ENCODE measurements at places on chromosomes 12 and 14.
A peak's percentile ranks its signal among the peaks of the same experiment; 100 is the strongest.

DNA sequence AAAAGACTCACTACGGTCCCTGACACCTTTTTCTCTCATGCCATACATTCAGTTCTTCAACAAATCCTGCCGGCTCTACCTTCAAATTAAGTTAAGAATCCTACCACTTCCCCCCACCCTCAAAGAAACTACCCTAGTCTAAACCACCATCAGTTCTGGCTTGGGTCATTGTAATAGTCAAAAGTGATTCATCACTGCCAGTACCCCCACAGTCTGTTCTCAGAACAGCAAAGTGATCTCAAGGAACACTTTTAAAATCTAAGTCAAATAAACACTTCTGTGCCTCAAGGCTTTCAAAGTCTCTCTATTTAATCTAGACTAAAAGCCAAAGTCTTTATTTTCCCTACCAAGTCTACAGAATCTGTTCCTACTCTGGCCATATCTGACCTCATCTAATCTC, 12.0 kb upstream of the FAM234B start:
- no peak for DNase-seq

- no peak for DNase-seq
Observed at GRCh38 chr14:92759679-92760523, 11.5 kb upstream of the LGMN start.

DNA sequence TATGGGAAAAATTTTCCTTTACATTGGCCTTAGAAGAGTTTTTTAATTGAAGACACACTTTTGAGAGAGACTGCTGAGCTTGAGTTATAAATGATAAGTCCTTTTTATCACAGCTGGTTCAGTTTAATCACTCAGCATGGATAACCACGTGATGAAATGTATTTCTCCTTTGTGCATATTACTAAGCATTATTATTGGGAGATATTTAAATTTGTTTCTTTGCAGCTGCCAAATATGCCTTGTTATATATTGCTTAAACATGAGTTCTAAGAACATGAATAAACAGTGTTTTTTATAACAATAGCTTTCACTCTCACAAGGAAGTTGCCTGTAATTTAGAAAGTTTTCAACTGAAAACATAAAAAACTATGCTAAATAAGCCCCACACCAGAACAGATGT, 293.5 kb upstream of the LRFN5 start:
- DNase-seq, result no peak

- no peak for DNase-seq
Observed at GRCh38 chr14:46306267-46306666, 345.3 kb downstream of the RPL10L start.

- peak; percentile 11 for DNase-seq
Observed at GRCh38 chr12:75944097-75944904, 87.3 kb downstream of the PHLDA1 start.

DNA sequence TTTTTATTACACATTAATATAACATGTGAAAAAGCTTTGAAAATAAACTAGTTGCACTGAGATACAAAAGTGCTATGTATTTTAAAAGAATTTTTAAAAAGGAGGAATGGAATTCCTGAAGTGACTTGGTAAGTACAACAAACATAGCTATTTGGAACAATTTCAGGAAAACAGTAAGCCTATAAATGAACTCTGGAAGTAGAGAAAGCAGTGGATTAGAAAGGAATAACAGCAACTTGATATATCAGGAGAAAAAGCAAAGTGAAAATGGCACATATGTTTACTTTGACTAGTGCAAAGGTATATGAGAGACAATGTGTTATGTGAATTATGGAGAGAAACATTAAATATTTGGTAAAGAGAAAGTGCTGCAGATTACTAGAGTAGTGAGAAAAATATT, 811.7 kb downstream of the C12orf50 start:
- DNase-seq, result no peak

GRCh38 chr14:68722968-68723566, 69.8 kb downstream of the ZFP36L1 start:
- no peak for DNase-seq

DNA sequence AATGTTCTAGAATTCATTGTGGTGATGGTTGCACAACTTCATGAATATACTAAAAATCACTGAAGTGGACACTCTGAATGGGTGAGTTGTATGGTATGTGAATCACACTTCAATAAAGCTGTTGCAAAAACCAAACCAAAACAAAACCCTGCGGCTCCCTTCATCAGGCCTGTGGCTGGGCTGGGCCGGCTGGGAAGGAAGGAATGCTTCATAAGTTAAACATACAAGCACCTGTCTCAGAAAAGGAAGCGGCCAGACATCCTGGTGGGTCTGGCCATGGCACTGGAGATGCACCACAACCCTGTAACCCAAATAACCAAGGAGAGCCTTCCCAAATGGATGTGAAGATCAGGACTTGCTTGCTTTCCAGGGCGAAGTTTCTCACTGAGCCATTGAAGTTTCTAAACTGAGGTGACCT, 34.9 kb downstream of the TTC7B start:
- no peak for DNase-seq

GRCh38 chr12:6076346-6076745, 48.1 kb downstream of the VWF start:
- no peak for DNase-seq

- peak; percentile 62 for DNase-seq
Observed at GRCh38 chr12:27635349-27635972, 60.8 kb upstream of the REP15 start.

DNA sequence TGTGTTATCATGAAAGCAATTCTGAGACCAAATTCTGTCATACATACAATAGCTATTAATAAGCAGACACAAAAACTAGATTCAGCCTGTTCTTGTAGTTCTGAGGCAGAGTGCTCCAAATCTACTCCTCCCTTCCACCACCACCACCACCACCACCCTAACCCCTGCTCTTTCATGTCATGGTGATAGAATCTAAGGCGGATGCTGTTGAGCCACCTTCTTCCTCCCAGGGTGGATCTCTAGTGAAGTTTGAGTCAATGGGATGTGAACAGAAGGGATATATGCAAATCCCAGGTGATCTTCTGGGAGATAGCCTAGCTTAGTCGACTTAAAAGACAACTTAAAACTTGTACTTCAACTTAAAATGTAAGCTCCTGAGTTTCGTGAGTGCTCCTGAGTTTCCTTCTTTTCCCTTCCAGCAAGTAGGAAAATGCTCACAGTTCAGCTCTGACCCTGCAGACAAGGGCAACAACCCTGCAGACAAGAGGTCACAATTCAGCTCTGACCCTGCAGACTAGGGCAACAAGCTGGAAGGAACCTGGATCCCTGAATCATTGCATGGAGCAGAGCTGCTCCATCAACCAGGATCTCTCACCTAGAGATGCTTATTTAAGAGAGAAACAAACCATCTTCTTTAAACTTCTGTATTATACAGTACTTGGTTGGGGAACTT, 204.1 kb downstream of the TTC8 start:
- no peak for DNase-seq
